Left lung (tissue), 14 donors: ENCODE measurements at places on chromosomes 3 and 15. TPM values are rescaled to one million over a fixed set of nuclear protein-coding genes. Genes with fewer than 3 reads are reported as not detected.

DNA sequence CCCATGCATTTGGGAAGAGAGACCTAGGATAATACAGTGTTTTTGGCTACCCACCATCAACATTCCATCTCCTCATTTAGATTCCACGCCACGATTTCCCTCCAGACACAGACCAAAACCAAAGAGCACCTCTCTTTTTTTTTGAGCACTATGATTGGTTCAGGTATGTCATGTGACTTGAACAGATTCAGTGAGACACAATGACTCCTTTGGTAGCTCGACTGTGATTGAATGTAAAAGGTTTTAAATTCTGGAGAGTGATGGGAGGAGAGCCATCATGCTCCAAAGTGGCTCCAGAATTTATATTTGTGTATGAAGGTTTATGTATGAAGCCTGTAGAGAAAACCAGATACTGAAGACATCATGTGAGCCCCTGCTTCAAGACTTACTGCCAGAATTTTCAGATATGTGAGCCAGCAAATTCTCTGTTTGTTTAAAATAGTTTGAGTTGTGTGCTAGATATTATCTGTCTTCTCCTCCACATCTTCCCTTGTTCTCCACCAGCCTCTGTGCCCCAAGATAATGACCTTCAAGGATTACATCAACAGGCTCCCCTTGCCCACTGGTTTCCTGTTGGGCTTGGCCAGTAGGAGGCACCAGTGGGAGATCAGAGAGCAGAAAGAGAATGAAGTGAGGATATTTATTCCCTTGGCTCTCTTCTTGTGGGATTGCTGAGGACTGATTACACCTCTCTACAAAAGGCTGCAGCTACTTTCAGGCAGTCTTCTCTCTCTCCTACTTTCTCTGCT is 12.5 kb downstream of the MYD88 start:
- H3K27ac ChIP-seq, result peak overlapping the region; percentile 79
- no peaks in the 10 kb centered on the region for H3K27me3 ChIP-seq
- no peaks in the 10 kb centered on the region for H3K36me3 ChIP-seq
- no peaks in the 10 kb centered on the region for H3K4me1 ChIP-seq

- H3K4me3 ChIP-seq, result no peak overlapping the region
- peaks cover 91% of the 10 kb centered on the region for H3K36me3 ChIP-seq
- DNase-seq, result no peak
- no peaks in the 10 kb centered on the region for H3K27me3 ChIP-seq
Measured at GRCh38 chr15:101052681-101053121, 133.5 kb downstream of the LRRK1 start.

The MYEF2 gene
- 19.7 TPM for total RNA-seq

DNA sequence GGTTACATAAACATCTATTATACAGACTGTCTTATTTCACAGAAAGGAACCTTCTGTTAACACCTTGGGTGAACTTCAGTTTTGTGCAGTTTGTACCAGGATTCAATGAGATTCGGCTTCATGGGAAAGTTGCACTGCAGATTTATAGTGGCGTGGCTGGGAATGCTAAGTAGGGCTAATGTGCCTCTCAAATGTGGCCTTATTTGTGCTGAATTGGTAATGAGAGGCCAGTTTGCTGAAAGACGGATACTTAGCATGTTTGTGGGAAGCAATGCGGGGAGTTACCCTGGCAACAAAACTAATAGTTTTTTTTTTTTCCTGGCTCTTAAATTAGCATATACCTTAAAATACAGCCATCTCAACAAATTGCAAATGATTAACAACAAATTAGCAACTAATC is 28.6 kb upstream of the CEMIP start:
- peaks cover 32% of the 10 kb centered on the region for H3K36me3 ChIP-seq
- no peaks in the 10 kb centered on the region for H3K4me1 ChIP-seq
- H3K27me3 ChIP-seq, result no peaks in the 10 kb centered on the region
- DNase-seq, result no peak
- H3K4me3 ChIP-seq, result no peak overlapping the region

The SYNPR gene
- not detected for total RNA-seq
